ENCODE measurements at places on chromosomes 11 and 22.

- no peak for DNase-seq
Measured at GRCh38 chr11:16336204-16336603, 20.1 kb downstream of the SOX6 start.

DNA sequence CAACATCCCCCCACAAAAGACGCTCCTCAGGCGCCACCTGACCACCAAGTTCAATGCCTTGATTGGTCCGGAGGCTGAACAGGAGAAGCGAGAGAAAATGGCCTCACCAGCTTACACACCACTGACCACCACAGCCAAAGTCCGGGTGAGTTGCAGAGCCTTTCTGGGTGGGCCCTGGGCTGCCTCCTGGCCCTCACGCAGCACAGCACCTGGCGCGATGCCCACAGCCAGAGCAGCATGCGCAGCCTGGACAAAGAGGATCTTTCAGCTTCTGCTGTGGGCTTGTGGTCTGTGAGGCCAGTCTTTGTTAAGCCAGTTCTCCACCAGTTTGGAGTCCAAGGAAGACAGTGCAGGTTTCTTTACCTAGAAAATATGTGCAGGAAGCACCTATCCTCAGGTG is 21.6 kb downstream of the CYB5R2 start:
- no peak for DNase-seq

- no peak for DNase-seq
Measured at GRCh38 chr11:106086135-106086534, 8.7 kb downstream of the AASDHPPT start.

GRCh38 chr11:88114486-88115045 is 60.7 kb downstream of the RAB38 start:
- no peak for DNase-seq

DNA sequence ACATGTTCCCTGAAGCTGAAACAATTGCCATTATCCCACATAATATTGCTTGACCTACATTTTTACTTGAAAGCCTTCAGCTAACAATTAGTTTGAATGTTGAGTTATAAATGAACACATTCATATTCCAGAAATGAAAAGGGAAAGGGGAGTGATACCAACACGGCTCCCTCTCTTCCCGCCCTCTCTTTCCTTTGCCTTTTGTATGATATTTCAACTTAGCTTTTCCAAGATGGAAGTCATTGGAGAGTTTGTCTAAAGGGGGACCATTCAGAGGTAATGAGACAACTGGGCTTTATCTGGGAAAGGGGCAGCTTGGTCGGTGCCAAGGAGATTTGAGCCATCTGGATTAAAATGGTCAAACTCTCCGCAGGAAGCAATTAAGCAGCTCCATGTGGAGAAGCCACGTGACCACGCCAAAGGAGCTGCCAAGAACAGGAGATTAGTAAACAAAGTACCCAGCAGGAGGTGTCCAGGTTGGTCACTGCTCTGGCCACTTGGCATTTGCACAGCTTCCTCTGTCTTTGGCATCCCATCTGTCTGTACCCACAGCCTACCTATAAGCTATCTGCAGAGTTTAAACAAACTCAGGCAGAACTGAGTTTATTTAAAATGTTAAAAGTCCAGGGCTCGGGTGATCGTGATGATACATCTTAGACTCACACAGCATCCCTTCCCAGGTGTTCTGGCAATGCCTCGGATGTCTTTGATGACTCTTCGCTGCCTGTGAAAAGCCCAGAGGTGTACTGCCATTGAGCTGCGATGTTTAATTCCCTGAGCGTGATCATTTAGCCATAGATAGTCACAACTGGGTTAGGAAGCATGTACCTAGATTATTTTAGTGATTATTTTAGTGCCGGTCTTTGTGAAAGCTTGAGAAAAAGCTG is 735.9 kb downstream of the NTM start:
- DNase-seq, result peak; percentile 80

GRCh38 chr11:450809-451451 is 851 bp downstream of the PTDSS2 start:
- DNase-seq, result peak; percentile 56

- no peak for DNase-seq
Measured at GRCh38 chr22:27845644-27846043, 44.1 kb upstream of the MN1 start.

GRCh38 chr11:58142761-58143160 is 17.4 kb upstream of the OR9I1 start:
- no peak for DNase-seq

- DNase-seq, result no peak
Measured at GRCh38 chr11:2792381-2793250, 92.8 kb upstream of the KCNQ1OT1 start.

DNA sequence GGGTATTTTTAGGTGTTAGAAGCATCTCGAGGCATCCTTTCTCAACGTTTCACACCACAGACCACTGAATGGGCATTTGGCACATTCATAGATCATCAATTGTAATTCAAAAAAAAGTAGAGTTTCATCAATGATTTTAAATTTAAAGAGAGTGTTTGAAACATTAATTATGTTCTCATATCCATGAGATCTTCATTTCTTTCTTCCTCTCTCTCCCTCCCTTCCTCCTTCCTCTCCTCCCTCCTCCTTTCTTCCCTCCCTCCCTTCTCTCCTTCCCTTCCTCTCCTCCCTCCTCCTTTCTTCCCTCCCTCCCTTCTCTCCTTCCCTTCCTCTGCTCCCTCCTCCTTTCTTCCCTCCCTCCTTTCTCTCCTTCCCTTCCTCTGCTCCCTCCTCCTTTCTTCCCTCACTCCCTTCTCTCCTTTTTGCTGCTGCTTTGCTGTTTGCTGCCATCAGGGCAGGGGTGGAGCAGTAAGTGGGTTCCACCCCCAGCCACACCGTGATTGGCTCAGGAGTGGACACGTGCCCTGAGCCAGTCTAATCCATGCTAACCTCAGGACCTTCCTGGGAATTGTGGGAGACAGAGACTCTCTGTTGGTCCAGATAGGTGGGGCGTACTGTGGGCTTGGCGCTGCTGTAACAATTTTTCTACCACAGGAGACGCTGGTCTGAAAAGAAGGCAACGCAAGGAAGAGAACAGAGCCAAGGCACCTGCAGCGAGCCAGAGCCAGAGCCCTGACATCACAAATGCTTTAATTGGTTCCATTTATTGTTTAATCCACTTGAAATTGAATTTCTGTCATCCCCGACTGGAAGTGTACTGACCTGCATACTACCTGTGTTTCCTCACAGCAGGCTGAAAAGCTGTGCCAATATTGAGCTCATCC is 33.7 kb upstream of the APOBEC3A start:
- peak; percentile 88 for DNase-seq

GRCh38 chr11:123137431-123138224 is 57.4 kb downstream of the CLMP start:
- peak; percentile 86 for DNase-seq

GRCh38 chr11:116876656-116877055 is 39.2 kb upstream of the APOA1 start:
- no peak for DNase-seq

GRCh38 chr11:108122166-108122628 is 830 bp downstream of the ACAT1 start:
- peak; percentile 31 for DNase-seq

GRCh38 chr11:118766035-118766434 is 24.9 kb downstream of the DDX6 start:
- no peak for DNase-seq

GRCh38 chr22:35359380-35360065 is 21.4 kb upstream of the HMOX1 start:
- DNase-seq, result no peak

DNA sequence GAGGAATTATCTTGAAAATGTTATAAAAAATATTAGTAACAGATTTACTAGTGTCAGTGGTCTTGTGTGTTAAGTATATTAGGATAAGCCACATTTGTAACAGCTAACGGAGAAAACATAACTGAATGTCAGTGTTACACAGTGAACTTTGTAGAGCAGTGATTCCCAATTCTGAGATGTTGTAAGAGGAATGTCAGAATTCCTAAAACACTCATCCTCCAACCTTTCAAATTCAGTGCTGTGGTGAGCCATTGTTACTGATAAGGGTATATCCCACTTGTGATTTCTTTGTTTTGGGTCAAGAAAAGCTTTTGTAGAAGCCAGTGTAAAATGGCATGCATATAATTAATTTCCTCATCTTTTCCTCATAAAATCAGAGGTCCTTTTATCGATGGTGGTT is 61.9 kb downstream of the ARHGEF12 start:
- DNase-seq, result no peak

Data from astrocyte of the spinal cord (primary cell).